ENCODE measurements at places on chromosomes 13 and 19. TPM values are rescaled to one million over a fixed set of nuclear protein-coding genes. Genes with fewer than 3 reads are reported as not detected.

DNA sequence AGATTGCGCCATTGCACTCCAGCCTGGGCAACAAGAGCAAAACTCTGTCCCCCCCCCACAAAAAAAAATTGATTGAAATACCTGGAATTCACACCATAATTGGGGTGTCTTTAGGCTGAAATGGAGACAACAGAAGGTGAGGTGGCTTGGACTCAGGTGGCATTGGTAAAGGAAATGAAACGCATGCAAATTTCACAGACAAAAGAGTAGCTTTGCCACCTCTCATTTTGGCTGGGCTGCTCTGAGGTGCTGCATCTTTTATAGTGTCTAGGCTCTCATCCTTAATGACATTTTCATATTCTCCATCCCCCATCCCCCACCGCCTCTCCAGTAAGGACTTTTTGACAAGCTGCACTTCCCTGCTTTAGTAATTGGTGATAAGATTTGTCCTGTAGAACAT, 6.9 kb downstream of the UBE2L5 start:
- H3K4me1 ChIP-seq: no peaks in the 10 kb centered on the region
- no peaks in the 10 kb centered on the region for H3K36me3 ChIP-seq
- DNase-seq: no peak
- no peak overlapping the region for H3K27ac ChIP-seq

Gene IZUMO2
- 0.46 TPM for total RNA-seq

Gene ZNF570
- total RNA-seq: 8.8 TPM

Gene KIRREL2
- total RNA-seq: 1.2 TPM
